Sigmoid colon (tissue), 7 donors: ENCODE measurements at places on chromosomes 12 and 14. TPM values are rescaled to one million over a fixed set of nuclear protein-coding genes. Genes with fewer than 3 reads are reported as not detected.

DNA sequence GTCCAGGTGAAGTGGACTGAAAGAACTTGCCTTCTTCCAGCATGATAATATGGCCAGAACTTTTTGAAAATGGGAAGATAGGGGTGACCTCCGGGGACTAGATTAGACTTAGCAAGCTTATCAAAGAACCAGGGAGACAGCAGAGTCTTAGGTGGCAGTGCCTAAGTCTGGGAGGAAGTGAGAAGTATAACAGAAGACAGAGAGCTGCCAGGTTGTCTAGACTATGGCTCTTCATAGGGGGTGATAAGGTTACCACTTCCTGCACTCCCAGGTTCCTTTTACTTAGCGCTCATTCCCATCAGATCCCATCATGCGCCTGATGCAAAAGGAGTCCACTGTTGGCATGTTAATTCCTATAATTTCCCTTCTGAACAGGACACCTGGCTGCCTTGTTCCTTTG, 69.9 kb downstream of the PLXNC1 start:
- no peak for DNase-seq
- no peak overlapping the region for H3K27ac ChIP-seq
- no peaks in the 10 kb centered on the region for H3K4me1 ChIP-seq
- no peaks in the 10 kb centered on the region for H3K27me3 ChIP-seq
- no peak overlapping the region for H3K4me3 ChIP-seq
- no peaks in the 10 kb centered on the region for H3K36me3 ChIP-seq

DNA sequence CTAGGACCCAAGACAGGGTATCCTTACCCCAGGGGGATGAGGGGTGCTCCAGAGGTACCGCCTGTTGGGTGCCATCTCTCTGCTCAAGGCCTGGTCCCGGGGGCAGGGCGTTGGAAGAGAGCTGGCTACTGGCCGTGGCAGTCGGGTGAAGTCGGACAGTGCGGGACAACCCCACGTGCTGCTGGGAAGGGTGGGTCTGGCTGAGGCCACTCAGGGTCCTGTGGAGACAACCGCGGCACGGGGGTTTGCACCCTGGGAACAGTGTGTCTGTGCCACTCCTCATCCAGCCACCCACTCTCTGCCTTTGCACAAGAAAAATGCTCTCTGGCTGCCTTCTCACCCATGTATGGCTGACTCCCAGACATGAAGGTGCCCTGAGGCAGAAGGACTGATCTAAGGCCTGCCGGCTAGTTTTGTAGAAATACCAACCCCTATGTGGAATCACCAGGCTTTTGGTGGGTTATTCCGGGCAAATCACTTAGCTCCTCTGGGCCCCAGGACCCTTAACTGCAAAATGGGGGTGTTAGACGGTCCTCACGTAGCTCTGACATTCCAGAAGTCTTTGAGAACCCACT, 56.5 kb downstream of the LTBP2 start:
- H3K4me3 ChIP-seq = no peak overlapping the region
- no peak overlapping the region for H3K27ac ChIP-seq
- H3K27me3 ChIP-seq = no peaks in the 10 kb centered on the region
- no peaks in the 10 kb centered on the region for H3K4me1 ChIP-seq

GRCh38 chr12:22598141-22598762, 26.7 kb upstream of the ETNK1 start:
- no peak overlapping the region for H3K4me3 ChIP-seq
- H3K27me3 ChIP-seq = no peaks in the 10 kb centered on the region

- peak overlapping the region; percentile 84 for H3K27ac ChIP-seq
- H3K4me3 ChIP-seq = no peak overlapping the region
- H3K36me3 ChIP-seq = no peaks in the 10 kb centered on the region
- peaks cover 40% of the 10 kb centered on the region for H3K4me1 ChIP-seq
- DNase-seq = no peak
- no peaks in the 10 kb centered on the region for H3K27me3 ChIP-seq
Observed at GRCh38 chr12:27177706-27178105, 66.4 kb upstream of the STK38L start.

DNA sequence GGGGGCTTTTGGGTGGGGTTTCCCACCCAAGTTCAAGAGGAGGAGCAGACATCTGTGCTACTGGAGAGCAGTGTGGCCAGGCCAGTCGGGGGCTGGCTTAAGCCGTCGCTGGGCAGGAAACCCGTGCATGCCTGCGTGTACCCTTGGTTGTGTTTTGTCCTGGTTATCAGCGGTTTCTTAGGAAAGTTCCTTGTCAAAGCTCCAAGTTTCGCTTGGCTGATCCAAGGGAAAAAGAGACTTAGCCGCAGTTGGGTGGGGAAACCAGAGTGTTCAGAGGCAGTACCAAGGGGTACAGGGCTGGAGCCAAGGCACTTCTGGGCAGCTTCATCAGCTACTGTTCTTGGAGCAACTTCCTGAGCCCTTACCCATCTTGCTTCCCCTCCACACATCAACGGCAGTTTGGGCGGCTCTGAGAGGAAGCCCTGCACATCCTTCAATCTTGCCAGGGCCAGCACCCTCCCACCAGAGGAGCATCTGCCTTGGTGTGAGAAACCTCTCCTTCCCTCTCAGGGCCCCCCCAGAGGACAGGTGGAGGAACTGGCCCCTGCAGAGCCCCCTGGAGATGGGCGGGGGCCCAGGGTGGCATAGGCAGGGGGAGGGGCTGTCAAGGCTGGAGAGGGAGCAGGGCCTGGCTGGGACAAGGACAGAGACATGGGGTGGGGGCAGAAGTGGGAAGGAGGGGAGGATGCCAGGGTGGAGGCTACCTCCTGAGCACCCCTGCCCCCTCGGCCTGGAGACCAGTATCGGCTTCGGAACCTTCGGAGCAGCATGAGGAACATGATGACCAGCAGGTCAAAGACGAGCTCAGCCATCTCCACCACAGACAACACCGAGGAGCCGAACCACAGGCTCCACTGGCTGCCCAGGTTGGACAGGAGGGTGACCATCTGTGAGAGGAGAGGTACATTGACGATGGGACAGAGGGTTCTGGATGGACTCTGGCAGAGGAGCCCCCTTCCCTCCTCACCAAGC, 5.8 kb upstream of the TNFRSF1A start:
- H3K27me3 ChIP-seq = no peaks in the 10 kb centered on the region
- H3K27ac ChIP-seq = peak overlapping the region; percentile 64
- no peak overlapping the region for H3K4me3 ChIP-seq
- peaks cover 18% of the 10 kb centered on the region for H3K4me1 ChIP-seq

DNA sequence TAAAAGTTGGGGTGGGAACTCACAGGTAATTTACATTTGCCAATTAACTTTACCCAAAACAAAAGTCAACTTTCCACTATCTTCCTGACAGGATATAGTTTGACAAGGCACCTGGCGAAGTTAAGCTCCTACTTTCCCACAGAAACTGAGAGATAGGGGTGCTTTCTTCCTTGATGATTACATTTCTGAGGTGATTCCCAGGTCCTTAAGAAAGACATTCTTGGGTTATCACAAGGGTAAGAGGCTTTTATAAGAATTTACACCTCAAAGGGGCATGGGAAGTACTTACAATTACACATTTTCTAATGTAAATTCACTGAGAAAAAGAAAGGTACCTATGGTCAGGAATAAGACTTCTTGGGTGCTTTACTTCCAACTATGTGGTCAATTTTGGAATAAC, 660.9 kb upstream of the MGAT4C start:
- H3K27ac ChIP-seq = no peak overlapping the region
- no peaks in the 10 kb centered on the region for H3K36me3 ChIP-seq
- H3K27me3 ChIP-seq = no peaks in the 10 kb centered on the region
- no peaks in the 10 kb centered on the region for H3K4me1 ChIP-seq

GRCh38 chr14:50892255-50892654, 20.4 kb downstream of the ABHD12B start:
- no peak overlapping the region for H3K27ac ChIP-seq
- H3K27me3 ChIP-seq = no peaks in the 10 kb centered on the region
- no peaks in the 10 kb centered on the region for H3K4me1 ChIP-seq

GRCh38 chr14:61705017-61705416, 9.7 kb downstream of the HIF1A start:
- no peak overlapping the region for H3K27ac ChIP-seq
- H3K36me3 ChIP-seq = no peaks in the 10 kb centered on the region
- H3K4me1 ChIP-seq = peaks cover 18% of the 10 kb centered on the region
- DNase-seq = no peak

GRCh38 chr14:21205678-21206581, 50.1 kb upstream of the OR5AU1 start:
- H3K27ac ChIP-seq = no peak overlapping the region
- no peak overlapping the region for H3K4me3 ChIP-seq
- no peaks in the 10 kb centered on the region for H3K27me3 ChIP-seq
- H3K36me3 ChIP-seq = peaks cover 16% of the 10 kb centered on the region
- H3K4me1 ChIP-seq = no peaks in the 10 kb centered on the region

DNA sequence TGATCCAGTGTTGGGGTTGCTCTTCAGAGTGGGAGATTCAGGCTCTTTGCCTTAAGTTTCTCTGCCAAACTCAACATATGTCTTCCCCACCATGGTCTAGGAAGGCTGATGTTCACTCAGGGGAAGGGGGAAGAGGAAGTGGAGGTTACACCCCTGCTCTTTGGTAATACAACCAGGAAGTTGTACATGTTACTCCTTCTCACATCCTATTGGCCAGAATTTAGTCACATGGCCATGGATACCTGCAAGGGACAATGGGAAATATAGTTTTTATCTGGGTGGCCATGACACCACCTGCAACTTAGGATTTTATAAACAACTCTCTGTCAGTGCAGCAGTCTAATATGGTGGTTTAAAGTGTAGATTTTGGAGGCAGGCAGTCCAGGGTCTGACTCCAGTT, 150.9 kb downstream of the TBX5 start:
- DNase-seq = no peak
- no peaks in the 10 kb centered on the region for H3K36me3 ChIP-seq
- no peaks in the 10 kb centered on the region for H3K27me3 ChIP-seq
- no peak overlapping the region for H3K27ac ChIP-seq

- H3K27ac ChIP-seq = no peak overlapping the region
- H3K27me3 ChIP-seq = no peaks in the 10 kb centered on the region
- DNase-seq = no peak
- H3K36me3 ChIP-seq = no peaks in the 10 kb centered on the region
Observed at GRCh38 chr14:104215706-104216334, 77.4 kb downstream of the KIF26A start.

DNA sequence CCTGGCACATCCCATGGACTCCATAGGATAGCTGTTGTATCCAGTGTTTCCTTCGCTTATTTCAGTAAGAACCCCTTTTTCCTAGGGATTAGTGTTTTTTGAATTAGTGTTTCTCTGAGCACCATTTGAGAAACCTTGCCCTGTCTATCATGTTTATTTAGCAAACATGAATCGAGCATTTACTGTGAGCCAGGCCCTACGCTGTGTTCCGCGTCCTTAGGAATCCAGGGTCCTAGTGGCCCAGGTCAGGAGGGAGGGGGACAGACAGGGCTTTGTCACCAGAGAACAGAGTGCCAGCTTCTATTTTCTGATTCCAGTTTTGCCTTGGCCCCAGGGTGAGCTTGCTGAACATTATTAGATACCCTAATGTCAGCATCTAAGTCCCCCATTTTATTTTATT, 2.5 kb downstream of the TEAD4 start:
- H3K36me3 ChIP-seq = no peaks in the 10 kb centered on the region
- peaks cover 24% of the 10 kb centered on the region for H3K4me1 ChIP-seq
- no peak overlapping the region for H3K27ac ChIP-seq
- H3K4me3 ChIP-seq = no peak overlapping the region
- DNase-seq = no peak
- no peaks in the 10 kb centered on the region for H3K27me3 ChIP-seq

DNA sequence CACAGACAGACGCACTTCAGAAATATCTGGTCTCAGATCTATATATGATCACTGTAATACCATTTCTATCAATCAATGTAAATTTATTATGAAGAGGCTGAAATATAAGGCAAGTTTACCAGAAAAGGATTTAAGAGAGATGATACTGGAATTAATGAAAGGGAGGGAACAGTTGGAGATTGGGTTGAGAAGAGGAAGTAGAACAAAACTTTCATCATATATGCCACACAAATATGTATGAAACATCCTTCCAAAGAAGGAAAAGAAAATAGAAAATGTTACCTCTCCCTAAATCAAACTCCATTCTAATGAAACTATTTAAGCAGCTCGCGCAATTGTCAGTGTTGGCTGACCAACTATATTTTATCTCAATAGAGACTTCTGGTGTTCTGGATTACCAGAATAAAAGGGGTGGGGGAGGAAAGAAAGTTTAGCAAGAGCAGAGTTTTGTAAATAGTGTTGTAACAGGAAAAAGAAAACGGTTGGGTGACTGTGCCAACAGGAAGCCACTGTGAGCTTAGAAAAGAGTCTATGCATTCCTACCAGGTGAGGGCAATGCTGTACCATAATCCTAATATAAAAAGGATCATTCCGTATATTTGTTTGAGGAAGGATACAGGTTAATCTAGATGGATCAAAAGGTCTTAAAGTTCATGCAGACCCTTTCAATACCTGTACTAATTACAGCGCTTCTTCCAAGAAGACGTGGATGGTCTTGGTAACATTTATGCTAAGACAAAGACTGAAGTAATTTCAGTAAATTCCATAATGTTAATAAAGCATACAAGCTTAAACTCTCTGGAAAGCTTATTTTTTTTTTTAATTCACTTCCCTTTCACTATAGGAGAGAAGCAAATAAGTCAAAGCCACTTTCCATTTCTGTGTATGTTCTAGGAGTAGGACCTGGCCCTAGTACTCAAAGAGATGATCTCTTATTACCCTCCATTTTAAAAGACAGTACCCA, 14.5 kb upstream of the LLPH start:
- DNase-seq = peak; percentile 69
- H3K36me3 ChIP-seq = no peaks in the 10 kb centered on the region
- H3K4me3 ChIP-seq = no peak overlapping the region
- no peaks in the 10 kb centered on the region for H3K4me1 ChIP-seq

GRCh38 chr12:40784102-40784501, 91.9 kb downstream of the CNTN1 start:
- H3K36me3 ChIP-seq = no peaks in the 10 kb centered on the region
- H3K4me3 ChIP-seq = no peak overlapping the region
- no peak overlapping the region for H3K27ac ChIP-seq
- H3K4me1 ChIP-seq = no peaks in the 10 kb centered on the region
- no peaks in the 10 kb centered on the region for H3K27me3 ChIP-seq

- H3K4me1 ChIP-seq = no peaks in the 10 kb centered on the region
- no peak for DNase-seq
- no peaks in the 10 kb centered on the region for H3K27me3 ChIP-seq
- H3K27ac ChIP-seq = no peak overlapping the region
Observed at GRCh38 chr14:74459976-74460375, 33.1 kb downstream of the NPC2 start.

- peaks cover 7% of the 10 kb centered on the region for H3K4me1 ChIP-seq
- no peaks in the 10 kb centered on the region for H3K27me3 ChIP-seq
- H3K36me3 ChIP-seq = peaks cover 9% of the 10 kb centered on the region
- no peak overlapping the region for H3K27ac ChIP-seq
- no peak overlapping the region for H3K4me3 ChIP-seq
Observed at GRCh38 chr14:55353686-55354467, 57.8 kb downstream of the ATG14 start.

DNA sequence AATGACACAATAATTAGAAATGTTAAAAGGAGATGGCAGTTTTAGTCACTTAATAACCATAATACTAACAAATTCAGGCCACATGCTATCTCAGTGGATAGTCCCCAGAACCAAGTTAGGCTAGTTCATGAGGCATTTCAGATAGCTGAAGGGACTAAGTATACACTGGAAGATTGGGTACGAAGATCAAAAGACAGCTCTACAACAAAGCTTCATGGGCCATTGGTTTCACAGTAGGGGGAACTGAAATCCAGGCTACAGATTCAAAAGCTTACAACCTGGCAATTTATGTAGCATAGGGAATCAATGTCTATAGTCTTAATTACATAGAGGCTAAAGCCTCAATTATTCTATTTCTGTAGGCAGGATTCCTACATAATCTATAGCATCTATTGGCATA, 343.0 kb downstream of the RGS6 start:
- no peak overlapping the region for H3K4me3 ChIP-seq
- no peaks in the 10 kb centered on the region for H3K4me1 ChIP-seq
- no peaks in the 10 kb centered on the region for H3K36me3 ChIP-seq
- H3K27me3 ChIP-seq = no peaks in the 10 kb centered on the region
- no peak overlapping the region for H3K27ac ChIP-seq

Gene NOC4L
- polyA plus RNA-seq = 11.4 TPM

Gene TTLL5
- polyA plus RNA-seq = 10.4 TPM

Gene PLA2G1B
- polyA plus RNA-seq = 7.8 TPM
